Activated naive CD8-positive, alpha-beta T cell treated with anti-CD3 and anti-CD28 coated beads, Interleukin-2, amount 50 U/mL, for 24 hours (primary cell): ENCODE measurements at places on chromosomes 7 and 10.

DNA sequence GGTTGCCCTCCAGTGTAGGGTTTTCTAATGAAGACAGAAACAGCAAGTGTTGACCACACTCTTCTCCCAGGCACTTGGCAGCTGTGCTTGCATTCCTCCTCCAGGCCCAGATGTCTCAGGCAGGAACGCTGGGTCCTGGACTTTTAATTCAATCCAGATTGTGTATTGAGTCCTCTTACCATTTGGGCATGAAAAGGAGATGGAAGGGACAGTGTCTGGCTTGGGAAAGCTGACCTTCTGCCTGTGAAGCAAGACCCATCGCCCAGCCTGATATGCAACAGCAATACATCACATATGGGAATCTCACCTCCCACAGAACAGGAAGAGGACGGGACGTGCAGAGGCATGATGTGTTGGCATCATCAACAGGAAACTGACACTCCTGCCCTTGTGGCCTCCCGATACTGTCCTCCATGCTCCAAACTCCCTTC, 174.4 kb upstream of the LYZL2 start:
- no peak for DNase-seq

GRCh38 chr7:106643216-106644000, 17.6 kb downstream of the CCDC71L start:
- DNase-seq = no peak

- DNase-seq = no peak
These were observed 166.4 kb downstream of the DNAJB6 start for GRCh38 chr7:157503229-157503628.

GRCh38 chr10:28704464-28705161, 27.3 kb downstream of the BAMBI start:
- DNase-seq = no peak

GRCh38 chr7:141291541-141291940, 217.7 kb downstream of the TMEM178B start:
- DNase-seq = no peak

- DNase-seq = no peak
These were observed 47.0 kb upstream of the MPP7 start for GRCh38 chr10:28349892-28350291.

- DNase-seq = no peak
These were observed 66.8 kb upstream of the CCNJ start for GRCh38 chr10:95976362-95977229.

DNA sequence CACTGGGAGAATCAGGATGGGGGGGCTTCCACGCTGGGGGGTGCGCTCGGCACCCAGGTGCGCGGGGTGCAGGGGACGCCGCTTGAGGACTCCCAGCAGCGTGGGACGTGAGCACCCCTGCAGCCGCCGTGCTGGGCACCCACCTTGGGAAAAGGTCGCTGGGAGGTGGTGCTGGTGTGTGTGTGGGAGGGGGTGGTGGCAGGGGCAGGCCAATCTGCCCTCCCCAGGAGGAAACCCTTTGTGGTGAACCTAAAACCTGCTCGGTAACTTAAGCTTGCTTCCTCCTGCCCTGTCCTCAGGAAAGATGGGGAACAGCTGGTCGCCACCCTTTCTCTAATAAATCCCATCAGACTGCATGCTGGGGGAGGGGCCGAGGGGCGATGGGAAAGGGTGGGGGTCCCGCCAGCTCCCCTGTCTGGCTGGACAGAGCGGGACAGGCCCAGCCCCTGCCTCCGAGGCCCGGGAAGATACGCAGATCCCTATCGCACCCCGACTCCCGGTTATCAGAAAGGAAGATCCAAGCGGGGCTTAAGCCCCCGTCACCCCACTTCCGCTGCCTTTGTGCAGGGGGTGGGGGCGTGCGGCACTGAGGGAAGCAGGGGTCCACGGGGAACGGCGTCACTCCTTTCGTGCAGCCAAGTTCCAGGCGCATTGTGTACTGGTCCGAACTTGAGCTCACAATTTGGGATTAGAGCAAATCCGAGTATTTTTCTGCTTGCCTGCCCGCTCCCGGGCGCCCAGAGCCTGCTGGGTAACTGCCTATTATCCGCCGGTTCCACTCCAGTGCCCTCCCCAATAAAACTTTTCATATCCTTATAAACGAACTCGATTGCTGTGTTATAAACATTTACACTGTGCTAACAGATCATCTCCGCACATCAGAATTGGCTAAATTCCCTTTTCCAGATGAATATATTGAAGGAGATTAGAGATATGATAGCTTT, 64.6 kb downstream of the UNCX start:
- no peak for DNase-seq

GRCh38 chr10:102715880-102716279, 1.4 kb downstream of the SFXN2 start:
- no peak for DNase-seq

GRCh38 chr7:74023786-74024185, 4.2 kb upstream of the ELN start:
- DNase-seq = no peak

DNA sequence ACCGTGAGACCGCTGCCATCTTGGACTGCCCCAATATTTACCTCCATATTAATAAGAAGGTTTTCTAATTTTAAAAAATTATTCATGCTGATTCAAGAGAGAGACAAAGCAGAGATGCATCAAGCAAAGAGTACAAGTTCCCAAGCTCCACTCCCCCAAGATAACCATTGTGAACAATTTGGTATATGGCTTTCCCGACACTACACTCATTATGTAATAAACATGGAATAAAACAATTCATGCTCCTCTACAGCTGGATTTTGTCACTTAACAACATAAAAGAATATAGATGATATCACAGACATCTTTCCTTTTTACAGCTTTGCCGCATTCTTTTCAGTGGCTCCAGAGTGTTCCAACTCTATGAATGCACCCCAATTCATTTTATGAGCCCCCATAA, 307.6 kb downstream of the FGFR2 start:
- no peak for DNase-seq

DNA sequence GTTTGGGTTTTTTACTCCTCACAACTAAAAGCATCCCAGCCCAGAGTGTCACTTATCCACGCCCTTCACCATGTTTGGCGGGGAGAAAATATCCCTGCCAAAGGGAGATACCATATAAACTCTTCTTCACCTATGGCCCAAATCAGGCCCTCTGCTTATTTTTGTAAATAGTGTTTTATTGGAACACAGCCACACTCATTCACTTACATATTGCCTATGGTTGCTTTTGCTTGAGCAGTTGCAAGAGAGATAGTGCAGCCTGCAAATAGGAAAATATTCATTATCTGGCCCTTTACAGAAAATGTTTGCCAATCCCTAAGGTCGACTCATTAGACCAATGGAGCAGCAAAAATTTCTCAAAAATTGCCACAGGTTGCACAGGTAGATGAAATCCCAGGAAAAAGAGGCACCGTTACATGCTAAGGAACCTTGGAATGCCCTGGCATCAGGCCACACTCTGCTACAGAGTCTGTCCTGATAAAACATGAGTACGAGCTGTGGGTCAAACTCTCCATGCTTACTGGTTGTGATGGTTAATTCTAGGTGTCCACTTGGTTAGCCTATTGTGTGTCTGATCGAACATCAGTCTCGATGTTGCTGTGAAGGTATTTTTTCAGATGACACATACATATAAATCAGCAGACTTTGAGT, 7.9 kb upstream of the RASSF4 start:
- no peak for DNase-seq

- no peak for DNase-seq
These were observed 105.8 kb downstream of the SEMA3A start for GRCh38 chr7:84088802-84089201.

- no peak for DNase-seq
These were observed 163.1 kb downstream of the ADK start for GRCh38 chr10:74314166-74314565.

- DNase-seq = peak; percentile 78
These were observed 23.9 kb downstream of the SCD start for GRCh38 chr10:100370714-100371481.

GRCh38 chr7:52501696-52502095, 533.7 kb upstream of the POM121L12 start:
- no peak for DNase-seq

- DNase-seq = no peak
These were observed 20.8 kb upstream of the NRP1 start for GRCh38 chr10:33355274-33355673.

DNA sequence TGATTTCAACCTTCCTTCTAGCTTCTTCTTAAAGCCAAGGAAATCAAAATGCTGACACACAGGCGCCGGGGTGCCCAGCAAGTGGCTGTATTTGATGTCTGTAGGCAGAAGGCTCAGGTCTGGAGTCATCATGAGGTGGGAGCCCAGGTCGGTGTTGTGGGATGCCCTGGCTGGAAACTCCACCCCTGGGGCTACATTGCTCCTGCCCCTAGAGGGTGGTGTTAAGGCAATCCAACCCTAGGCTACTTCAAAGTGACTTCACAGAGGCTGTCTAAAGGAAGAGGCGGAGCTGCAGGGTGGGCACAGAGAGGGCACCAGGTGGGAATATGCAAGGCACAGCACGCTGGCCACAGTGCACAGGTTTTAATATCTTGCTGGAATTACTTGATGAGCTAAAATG, 200.9 kb downstream of the ADAM12 start:
- DNase-seq = no peak

- DNase-seq = no peak
These were observed 141.7 kb downstream of the AUTS2 start for GRCh38 chr7:69739931-69740431.

DNA sequence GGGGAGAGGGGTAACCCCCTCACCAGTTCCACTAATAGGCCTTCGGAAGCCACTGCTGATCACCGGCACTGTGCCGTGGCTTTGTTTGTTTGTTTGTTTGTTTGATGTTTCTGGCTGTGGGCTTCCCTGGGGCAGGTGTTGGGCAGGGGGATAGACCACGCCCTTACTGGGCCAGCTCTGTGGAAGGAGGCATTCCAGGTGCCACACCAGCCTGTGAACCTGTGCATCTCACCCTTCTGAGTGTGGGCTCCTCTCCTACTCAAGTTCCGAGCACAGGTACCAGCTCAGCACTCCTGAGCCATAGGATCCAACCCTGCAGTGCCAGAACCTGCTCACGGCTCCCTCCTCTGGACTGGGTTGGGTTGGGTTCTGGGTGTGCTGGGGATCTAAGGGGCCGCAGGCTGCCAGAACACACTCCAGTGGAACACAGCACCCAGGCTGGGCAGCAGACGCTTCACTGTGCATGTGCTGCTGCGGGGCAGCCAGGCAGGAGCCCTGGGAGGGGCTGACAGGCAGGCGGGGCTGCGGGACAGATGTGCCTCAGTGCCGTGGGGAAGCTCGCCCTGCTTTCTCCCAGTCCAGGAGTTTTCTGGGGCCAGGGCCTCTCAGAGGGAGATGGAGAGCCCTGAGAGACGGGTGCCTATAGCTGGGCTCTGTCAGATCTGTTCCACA, 1053.9 kb downstream of the CNTNAP2 start:
- no peak for DNase-seq

DNA sequence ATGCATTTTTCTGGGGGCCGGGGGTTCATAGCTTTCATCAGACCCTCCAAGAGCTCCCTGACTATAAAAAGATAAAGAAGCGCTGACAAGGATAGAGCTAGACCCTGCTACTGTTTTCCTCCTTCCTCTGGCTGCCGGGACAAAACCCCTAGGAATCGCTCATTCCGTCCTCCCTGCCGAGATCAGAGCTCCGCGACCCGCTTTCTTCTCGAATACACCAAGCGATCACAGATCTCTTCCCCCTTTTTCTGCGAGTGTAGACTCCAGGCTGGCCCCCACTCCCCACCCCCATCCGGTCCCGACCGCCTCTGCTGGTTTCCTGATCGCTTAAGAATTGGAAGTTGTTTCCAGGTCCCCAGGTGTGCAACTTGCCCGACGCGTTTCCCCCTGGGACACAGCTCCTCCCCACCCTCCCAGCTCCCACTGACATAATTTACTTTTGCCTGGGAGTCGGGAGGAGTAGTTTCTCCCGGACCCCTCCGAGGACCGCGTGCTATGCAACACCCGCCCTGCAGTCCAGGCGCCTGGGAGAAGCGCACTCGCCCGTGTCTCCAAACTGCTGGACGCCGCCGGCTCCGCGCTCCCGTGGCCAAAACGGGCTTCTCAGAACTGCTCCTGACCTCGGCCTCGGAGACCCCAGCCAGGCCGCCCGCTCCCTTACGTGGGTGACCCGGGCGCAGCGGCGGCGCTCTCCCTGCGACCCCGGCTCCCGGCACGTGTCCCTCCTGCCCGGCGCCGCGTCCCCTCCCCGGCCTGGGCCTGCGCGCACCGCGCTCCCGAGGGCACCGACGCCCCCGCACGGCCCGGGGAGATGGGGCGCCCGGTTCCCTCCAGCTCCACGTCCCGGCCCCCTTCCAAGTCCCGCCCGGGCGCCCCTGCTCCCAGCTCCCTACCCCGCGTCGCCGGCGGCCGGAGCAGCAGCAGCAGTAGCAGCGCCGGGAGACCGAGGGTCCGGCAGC, 552 bp downstream of the IL15RA start:
- DNase-seq = peak; percentile 59

DNA sequence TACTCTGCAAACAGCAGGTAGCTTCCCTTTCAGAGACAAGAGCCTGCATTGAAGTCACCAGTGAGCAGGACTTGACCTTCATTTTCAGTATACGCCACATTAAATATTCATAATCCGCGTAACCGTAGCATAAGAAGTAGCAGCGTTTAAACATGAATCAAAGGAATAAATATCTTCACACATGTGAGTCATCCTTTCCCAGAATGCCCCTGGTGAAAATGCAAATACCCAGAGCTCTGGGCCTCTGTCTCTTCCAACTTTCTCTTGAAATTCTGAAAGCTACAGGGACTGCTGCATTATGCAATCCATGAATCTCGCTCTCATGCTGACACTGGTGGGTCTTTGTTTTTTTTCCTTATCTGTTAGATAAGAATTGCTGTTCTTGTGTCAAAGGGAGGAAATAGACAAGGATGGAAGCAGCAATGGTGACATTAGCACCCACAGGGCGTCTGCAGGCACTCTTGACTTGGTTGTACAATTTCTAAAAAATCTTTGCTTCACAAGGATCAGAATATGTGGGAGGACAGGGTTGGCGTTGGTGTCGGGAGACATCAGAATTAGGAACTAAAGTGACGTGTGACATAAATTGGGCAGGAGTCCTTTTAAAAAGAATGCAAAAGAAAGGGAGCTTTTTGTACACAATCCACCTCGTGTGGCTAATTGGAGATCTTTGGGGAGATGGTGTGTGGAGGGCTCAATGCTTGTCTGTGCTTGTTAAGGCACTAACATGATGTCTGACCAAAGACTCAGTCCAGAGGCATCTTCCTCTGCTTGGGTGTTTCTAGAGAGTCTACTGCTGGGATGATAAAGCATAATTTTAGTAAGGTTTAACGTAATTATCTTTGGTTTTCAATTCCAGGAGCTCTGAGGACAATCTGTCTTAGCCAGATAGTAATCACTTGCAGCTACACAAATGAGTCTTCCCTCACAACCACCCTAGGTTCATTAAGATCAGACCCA, 390.3 kb downstream of the KCNMA1 start:
- no peak for DNase-seq

GRCh38 chr7:44265728-44266127, 59.7 kb downstream of the CAMK2B start:
- no peak for DNase-seq
